ENCODE measurements at places on chromosomes 2 and 18.

- DNase-seq, result no peak
Observed at GRCh38 chr2:63827749-63828148, 13.9 kb upstream of the UGP2 start.

GRCh38 chr18:46718501-46719341 lies 38.1 kb downstream of the ST8SIA5 start:
- H3K4me1 ChIP-seq, result peaks cover 8% of the 10 kb centered on the region
- peaks cover 6% of the 10 kb centered on the region for H3K27me3 ChIP-seq
- no peak for DNase-seq
- no peak overlapping the region for H3K4me3 ChIP-seq
- no peak overlapping the region for H3K27ac ChIP-seq
- no peaks in the 10 kb centered on the region for H3K36me3 ChIP-seq

DNA sequence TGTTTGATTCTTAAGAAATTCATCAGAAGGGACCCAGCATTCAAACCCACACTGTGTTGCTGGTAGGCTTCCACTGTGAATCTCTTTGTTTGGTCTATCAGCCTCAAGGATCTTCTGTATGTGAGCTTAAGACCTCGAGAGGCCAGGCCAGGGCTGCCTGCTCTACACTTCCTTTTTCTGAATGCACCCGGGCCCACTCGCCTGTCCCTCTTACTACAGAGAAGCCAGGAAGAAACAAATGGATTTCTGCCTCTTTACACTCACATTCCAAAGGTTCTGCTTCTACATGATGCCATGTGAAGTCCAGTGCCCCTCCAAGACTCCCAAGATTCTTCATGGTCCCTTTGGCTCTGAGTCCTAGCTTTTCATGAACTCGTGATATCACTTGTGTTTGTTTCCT lies 25.4 kb upstream of the MRPL19 start:
- no peak overlapping the region for H3K27ac ChIP-seq
- no peaks in the 10 kb centered on the region for H3K27me3 ChIP-seq
- H3K4me1 ChIP-seq, result no peaks in the 10 kb centered on the region
- no peak overlapping the region for H3K4me3 ChIP-seq

DNA sequence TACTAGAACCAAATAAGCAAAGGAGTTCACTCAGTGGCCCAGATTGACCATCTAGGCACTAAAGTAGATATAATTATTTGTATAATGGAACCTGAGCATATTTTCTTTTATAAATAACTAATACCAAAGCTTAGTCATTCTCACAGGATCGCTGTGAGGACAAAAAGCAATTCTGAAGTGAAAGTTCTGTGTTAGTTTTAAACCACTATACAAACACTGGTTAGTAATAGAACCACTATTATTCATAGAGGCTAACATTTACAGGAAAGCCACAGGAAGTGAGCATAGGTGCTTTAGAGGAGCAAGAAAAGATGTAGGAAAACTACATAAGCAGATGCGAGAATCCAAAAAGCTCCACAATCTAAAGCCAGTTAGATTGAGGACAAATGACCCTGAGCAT lies 364.7 kb downstream of the XIRP2 start:
- H3K4me1 ChIP-seq, result peaks cover 9% of the 10 kb centered on the region
- no peak overlapping the region for H3K27ac ChIP-seq
- no peak for DNase-seq
- H3K27me3 ChIP-seq, result peaks cover 3% of the 10 kb centered on the region

- no peak overlapping the region for H3K4me3 ChIP-seq
- no peak overlapping the region for H3K27ac ChIP-seq
- no peaks in the 10 kb centered on the region for H3K27me3 ChIP-seq
- peaks cover 6% of the 10 kb centered on the region for H3K36me3 ChIP-seq
- peaks cover 69% of the 10 kb centered on the region for H3K4me1 ChIP-seq
- no peak for DNase-seq
Observed at GRCh38 chr2:239246723-239247122, 154.1 kb downstream of the HDAC4 start.

- H3K4me1 ChIP-seq, result peaks cover 4% of the 10 kb centered on the region
- no peak overlapping the region for H3K27ac ChIP-seq
- no peaks in the 10 kb centered on the region for H3K27me3 ChIP-seq
- H3K4me3 ChIP-seq, result no peak overlapping the region
Observed at GRCh38 chr2:140586379-140586778, 1544.4 kb downstream of the LRP1B start.

- H3K36me3 ChIP-seq, result no peaks in the 10 kb centered on the region
- DNase-seq, result no peak
- H3K4me3 ChIP-seq, result no peak overlapping the region
- no peak overlapping the region for H3K27ac ChIP-seq
- H3K4me1 ChIP-seq, result peaks cover 4% of the 10 kb centered on the region
Observed at GRCh38 chr2:204049635-204050034, 113.1 kb downstream of the ICOS start.

- no peak for DNase-seq
- peaks cover 3% of the 10 kb centered on the region for H3K27me3 ChIP-seq
- peaks cover 30% of the 10 kb centered on the region for H3K4me1 ChIP-seq
- H3K4me3 ChIP-seq, result no peak overlapping the region
Observed at GRCh38 chr2:85589982-85590791, 5.4 kb upstream of the RNF181 start.

DNA sequence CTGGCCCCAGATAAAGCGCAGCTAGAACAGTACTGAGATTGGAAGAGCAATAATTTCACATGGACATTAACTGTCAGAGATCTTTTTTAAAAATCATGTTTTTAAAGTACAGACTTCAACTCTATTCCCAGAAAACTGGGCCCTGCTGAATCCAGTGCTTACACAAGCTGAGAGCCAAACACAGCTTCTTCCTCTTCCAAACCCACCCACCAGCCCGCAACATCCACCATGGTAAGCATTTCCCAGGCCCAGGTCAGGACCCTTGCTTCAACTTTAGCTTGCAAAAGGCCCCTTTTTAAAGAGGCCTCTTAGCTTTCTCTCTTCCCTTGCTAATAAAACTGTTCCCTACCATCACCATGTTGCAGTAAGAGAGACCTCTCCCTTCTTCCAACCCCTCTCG lies 2.1 kb downstream of the AAK1 start:
- H3K36me3 ChIP-seq, result peaks cover 2% of the 10 kb centered on the region
- H3K4me3 ChIP-seq, result peak overlapping the region; percentile 92
- peaks cover 58% of the 10 kb centered on the region for H3K4me1 ChIP-seq
- H3K27ac ChIP-seq, result no peak overlapping the region
- H3K27me3 ChIP-seq, result peaks cover 2% of the 10 kb centered on the region

DNA sequence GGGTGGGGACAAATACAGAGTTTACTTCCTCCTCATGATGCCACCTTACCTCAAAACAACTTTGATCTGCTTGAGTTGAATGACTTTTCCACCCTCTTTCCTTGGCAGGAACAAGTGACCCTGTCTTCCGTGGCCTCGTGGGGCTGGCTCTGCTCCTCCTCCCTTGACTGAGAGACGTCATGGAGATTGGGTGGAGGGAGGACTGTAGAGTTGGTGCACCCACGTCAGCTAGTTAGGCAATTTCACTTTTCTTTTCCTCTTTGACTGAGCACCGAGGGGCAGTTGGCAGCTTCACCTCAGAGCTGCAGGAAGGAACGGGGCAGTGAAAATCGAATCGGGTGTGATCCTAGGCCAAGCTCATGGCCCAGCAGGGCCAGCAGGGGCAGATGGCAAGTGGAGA lies at the start of gene SP140:
TSS of gene SP140 (plus strand) at position 251 of the 400 bp plus-strand sequence. CDS start at position 360, 109 bp downstream.
- H3K4me3 ChIP-seq, result no peak within 1 kb of the TSS
- no peak for DNase-seq
- H3K27me3 ChIP-seq, result no peaks in the 10 kb centered on the region
- H3K36me3 ChIP-seq, result no peaks in the 10 kb centered on the region

DNA sequence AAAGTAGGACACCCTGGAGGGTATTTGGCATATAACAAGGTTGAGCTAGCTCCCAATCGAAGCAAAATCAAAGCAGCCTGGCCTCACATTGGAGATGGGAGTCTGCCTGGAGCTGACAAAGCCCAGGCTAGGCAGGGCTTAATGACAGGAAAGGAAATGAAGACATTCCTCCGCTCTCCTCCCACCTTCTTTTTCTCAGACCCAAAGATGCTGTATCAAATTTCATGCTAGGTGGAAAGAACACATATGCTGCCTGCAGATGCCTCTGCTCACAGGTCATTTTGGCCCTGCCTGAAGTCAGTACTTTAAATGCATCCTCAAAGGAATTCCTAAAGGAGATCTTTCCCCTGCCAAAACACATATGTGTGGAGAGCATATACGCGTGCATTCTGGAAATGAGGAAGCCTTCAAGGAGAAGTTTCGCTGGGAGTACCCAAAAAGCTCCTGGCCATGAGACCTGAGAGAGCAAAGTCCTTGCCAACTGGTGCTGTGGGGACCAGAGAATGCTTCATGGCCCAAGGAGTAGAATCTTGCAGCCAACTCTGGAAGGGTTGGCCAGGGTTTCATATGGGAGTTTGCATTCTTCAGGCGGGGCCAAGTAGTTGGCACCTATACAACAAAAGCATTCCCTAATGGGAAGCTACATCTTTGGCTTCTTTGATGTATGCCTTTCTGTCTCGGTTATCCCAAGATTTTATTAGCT lies 88.0 kb downstream of the AQP4 start:
- no peak for DNase-seq
- H3K27me3 ChIP-seq, result peaks cover 3% of the 10 kb centered on the region
- no peak overlapping the region for H3K27ac ChIP-seq
- no peaks in the 10 kb centered on the region for H3K36me3 ChIP-seq

DNA sequence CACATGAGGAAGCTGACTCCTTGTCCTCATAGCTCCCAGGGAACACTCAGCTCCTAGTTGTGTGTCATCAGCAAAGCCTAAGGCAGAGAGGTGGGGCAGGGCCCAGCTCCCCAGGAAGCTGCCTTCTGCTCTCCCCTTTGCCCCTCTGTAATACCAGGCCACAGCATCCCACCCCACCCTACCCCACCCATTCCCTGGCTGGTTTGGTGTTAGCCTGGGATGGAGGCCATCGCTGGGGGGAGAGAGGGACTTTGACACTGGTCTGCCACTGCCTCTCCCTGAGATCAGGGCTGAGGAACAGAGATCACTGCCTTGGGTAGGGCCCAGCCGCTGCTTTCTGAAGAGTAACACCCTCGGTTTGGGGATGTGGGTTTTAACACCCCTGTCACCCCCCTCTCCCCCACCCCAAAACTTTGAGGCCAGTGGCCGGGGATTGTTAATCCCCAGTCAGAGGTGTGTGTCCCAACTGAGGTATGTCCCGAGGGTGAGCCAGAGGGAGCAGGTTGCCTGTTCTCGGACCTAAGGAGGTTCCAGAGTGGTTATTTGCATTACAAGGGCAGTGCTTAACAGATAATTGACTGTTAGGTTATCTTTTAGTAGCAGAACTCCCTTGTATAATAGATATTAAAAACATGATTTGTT lies 41.4 kb downstream of the TET3 start:
- H3K4me3 ChIP-seq, result no peak overlapping the region
- DNase-seq, result no peak
- peaks cover 27% of the 10 kb centered on the region for H3K4me1 ChIP-seq
- H3K27me3 ChIP-seq, result no peaks in the 10 kb centered on the region
- peaks cover 5% of the 10 kb centered on the region for H3K36me3 ChIP-seq
- H3K27ac ChIP-seq, result no peak overlapping the region

DNA sequence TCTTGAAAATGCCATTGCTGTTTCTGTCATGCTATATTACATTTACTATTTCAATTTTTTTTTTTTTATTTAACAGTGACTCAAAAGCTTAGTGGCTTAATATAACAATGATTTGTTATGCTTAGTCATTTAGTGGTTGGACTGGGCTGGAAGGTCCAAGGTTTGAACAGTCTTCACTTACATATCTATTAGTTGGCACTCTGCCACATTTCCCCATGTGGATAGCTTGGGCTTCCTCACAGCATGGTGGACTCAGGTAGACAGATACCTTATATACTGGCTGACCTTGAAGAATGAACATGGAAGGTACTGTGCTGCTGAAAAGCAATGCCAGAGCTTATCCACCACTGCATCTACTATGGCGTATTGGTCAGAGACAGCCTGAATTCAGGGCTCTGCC lies 909.5 kb upstream of the SOX11 start:
- no peaks in the 10 kb centered on the region for H3K27me3 ChIP-seq
- DNase-seq, result no peak
- peaks cover 16% of the 10 kb centered on the region for H3K36me3 ChIP-seq
- H3K4me1 ChIP-seq, result no peaks in the 10 kb centered on the region

DNA sequence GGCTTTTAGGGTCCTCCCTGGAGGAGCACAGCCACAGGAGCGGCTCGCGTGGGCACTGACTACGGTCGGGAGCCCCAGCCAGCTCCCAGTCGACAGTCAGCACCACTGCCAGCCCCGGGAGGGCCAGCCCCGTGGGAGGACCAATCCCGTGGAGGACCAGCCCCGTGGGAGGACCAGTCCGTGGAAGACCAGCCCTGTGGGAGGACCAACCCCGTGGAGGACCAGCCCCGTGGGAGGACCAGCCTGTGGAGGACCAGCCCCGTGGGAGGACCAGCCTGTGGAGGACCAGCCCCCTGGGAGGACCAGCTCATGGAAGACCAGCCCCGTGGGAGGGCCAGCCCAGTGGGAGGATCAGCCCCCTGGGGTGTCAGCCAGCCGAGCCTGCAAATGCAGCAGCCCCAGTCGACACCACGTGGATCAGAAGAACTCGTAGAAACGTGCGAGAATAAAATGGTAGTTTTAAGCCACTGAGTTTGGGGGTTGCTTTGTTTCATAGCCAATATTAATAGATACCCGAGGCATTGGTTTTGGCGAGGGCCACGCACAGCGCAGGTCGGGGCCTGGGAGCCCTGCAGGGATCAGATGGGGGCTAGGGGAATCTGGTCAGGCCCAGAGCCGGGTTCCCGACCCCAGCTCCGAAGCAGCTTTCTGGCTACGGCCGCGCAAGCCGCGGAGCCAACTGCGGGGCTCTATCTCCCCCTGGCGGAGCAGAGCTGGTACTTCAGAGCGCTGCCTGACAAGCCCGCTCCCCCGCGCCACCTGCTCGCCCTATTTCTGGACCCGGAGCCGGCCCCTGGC lies 73.0 kb downstream of the TEX51 start:
- H3K27ac ChIP-seq, result no peak overlapping the region
- H3K36me3 ChIP-seq, result no peaks in the 10 kb centered on the region
- peaks cover 7% of the 10 kb centered on the region for H3K4me1 ChIP-seq
- peaks cover 17% of the 10 kb centered on the region for H3K27me3 ChIP-seq

DNA sequence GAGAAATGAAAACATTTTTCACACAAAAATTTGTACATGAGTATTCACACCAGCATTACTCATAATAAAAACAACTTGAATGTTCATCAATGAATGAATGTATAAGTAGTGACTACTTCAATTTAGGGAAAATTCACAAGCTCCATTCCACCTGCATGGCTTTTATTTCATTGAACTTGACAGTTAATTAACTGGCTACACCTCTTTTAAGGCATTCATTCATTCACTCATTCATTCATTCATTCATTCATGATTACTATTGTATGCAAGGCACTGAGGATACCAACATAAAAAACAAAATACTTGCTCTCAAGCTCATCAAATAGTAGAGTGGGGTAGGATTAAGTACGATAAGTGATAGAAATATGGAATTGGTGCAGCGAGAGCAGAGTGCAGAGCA lies 198.3 kb upstream of the DLGAP1 start:
- H3K36me3 ChIP-seq, result no peaks in the 10 kb centered on the region
- no peak overlapping the region for H3K4me3 ChIP-seq

DNA sequence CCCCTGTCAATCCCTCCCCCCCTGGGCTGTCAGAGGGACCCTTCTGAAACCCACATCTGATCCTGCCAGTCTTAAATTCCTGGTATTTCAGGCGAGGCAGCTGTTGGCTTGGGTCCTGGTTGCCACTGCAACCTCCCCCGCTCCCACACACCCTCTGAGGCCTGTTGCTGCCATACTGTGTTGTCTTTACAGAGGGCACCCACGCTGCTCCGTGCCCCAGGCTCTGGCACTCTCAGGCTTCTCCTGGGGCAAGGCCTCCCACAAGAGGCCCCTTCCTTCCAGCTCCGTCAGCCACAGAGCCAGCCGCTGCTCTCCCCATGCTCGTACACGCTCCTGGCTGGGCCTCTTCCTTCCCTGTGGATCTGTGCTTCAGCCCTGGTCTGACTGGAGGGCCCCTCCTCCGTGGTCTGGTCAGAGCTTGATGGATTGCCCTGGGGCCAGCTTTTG lies 8.6 kb downstream of the CABLES1 start:
- H3K4me1 ChIP-seq, result peaks cover 23% of the 10 kb centered on the region
- no peak for DNase-seq
- no peak overlapping the region for H3K27ac ChIP-seq
- H3K36me3 ChIP-seq, result no peaks in the 10 kb centered on the region
